ENCODE measurements at places on chromosomes 6 and 20.

DNA sequence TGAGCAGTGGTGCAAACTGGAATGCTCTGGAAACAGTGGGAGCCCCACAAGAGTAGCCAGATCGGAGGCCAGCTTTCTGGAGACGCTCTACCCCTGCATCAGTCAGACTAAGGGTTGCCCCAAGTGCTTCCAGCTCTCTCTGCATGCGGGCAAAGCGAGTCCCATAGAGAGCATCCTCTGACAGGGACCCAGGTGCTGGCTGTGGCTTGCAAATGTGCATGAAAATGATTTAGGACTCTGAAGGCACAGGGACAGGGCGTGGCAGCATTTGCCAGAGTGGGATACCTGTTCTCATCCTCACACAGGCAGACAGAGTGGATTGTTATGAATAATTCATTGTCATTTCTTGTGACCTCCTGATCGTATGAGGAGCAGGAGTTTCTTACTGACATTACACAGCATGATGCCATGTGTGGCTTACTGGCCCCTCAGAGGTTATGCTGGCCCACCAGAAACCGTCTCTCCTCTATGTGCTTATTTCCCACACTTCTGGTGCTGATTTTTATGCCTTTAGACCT lies 10.3 kb downstream of the RIN2 start:
- DNase-seq: no peak

DNA sequence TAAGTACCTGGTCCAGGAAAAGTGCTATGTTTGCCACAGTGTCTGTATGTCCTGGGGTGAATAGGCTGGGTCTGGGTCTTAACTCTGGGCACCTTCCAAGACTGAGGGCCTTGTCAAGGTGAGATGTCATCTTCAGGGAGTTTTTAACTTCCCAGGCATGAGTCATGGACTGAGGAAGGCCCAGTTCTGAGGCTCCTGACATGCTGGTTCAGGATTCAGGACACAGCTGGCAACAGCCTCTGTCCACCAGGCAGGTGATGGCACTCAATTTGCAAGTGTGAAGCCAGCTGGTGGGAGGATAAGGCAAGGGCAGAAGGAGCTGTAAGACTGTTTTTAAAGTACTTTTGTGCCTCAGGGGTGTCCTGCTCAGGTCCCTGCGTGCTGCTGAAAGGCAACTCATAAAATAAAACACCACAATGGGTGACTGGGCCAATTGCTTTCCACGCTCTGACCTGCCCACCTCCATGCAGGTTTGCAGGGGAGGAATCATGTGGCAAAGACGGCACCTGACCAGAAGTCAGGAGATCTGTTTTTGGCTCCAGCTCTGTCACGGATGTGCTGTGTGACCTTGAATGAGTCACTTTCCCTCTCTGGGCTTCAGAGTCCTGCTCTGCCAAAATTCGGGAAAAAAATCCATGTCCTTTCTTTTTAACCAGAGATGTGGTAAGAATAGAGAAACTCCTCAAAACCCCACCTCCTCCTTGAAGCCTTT lies 4.9 kb upstream of the PACSIN1 start:
- DNase-seq: no peak

DNA sequence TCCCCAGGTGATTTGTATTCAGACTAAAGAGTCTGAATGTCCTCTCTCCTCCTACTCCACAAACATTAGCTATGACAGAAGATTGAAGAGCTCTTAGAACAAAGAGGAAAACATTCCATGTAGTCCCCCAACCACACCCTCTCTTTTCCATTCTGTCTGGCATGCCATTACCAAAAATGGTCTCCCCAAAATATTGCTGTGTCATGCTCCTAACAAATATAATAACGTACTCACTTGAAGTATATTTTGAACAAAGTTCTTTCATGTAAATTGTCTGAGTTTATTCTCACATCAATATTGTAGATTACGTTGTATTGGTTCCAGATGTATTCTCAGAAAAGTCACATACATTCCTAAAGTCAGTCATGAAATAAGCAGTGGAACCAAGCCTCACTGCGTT lies 467.3 kb upstream of the IRAK1BP1 start:
- DNase-seq: no peak

DNA sequence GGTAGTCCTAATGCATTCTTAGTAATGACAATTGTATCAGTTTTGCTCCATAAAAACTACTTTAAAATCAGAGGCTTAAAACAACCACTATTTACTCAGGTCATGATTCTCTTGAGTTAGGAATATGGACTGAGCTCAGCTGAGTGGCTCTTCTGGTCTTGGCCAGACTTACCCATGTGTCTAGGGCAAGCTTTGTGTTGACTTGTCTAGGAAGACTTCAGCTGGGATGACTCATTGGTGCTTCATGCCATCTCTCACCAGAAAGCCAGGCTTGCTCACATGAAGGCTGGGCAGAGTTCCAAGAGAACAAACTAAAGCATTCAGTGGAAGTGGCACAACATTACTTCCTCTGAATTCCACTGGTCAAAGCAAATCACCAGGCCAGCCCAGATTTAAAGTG lies 155.3 kb downstream of the DHX35 start:
- DNase-seq: no peak

DNA sequence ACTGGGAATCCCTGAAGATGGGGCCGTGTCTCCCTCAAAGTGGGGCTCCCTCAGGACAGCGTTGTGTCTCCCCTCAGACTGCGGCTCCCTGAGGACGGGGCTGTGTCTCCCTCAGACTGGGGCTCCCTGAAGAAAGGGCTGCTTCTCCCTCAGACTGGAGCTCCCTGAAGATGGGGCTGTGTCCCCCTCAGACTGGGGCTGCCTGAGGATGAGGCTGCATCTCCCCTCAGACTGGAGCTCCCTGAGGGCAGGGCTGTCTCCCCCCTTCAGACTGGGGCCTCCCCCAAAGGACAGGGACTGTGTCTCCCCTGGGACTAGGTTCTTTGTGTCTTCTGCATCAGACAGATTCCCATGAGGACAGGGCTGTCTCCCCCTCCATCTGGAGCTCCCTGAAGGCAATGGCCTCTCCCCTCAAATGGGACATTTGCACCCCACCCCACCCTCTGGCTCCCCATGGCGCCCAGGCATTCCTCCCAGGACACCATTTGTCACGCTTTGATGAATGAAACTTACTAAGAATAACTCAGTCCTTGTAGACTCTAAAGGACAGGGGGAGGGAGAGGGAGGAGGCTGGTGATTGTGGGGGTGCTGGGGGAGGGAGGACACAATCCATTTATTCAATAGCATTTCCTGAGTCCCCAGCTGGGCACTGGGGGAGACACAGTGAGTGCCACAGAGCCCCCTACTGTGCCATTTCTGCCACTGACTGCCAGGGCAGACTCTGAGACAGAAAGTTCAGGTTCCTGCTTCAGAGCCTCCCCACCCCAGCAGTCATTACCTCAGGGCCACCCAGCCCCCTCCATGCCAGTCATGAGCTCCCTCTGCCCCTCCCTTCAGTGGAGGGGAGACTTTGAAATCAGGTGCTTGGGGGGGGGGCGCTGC lies 122.4 kb downstream of the MRPL14 start:
- DNase-seq: no peak

DNA sequence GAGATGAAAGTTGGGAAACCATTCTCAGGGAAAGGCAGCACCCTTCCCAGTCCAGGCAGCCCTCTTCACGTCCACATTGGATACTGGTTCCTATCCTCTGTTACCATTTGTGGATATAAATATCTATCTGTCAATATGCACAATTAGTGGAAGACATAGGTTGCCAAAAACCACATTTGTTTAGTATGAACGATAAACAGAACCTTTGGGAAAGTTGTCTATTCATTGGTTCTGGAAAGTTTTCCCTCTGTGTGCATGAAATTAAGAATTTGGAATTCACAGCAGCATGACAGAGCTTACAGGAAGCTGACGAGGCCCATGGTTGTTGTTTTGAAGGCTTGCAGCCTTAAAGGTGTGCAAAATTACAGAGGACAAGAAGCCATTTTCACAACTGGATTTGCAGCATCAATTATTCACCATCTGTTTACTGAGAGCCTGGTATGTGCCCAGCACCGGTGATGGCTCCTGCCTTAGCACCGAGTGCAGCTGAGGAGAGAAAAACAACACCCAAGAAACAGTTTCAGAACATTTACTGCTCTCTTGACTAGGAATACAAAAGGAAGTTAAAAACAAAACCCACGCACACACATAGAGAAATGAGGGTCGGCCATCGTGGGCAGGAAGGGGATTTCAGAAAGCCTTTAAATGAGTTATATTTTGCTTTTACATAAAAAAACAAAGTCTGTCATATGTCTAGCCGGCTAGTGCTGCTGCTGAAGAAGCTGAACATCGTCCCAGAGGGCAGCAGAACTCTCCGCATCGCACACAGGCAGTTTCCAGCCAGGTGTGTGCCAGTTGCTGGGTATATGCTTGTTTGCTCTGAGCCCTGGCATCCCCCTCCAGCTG lies 319.6 kb downstream of the FARS2 start:
- DNase-seq: no peak

GRCh38 chr20:37526839-37527637 lies 638 bp downstream of the BLCAP start:
- no peak for DNase-seq

DNA sequence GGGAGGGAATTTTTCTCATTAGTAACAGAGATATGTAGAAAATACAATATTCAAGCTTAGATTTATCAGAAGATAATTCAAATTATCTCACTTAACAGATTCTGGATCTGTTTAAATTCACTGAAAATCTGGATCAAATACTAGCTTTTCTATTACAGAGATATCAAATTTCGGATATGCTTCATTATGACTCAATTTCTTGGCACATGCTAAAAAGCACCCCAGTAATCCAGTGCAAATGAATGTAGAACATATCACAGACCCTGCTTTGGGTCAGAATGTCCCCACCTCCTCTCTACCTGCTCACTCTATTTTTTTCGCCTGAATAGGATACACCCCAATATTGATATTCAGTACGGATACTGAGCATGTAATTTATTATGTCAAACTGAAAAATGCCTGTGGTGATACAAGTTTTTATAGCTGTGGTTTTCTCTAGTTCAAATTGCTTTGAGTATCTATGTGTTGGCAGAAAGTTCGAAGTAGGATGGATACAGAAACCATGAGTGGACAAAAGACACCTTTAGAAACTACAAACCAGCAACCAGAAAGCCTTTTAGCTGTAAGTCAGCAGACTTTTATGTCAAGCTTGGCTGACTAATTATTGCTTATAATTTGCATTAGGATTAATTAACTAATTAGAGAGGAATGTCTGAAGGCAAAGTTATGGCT lies 290.0 kb downstream of the TFAP2B start:
- no peak for DNase-seq

GRCh38 chr6:19805129-19805481 lies 32.1 kb upstream of the ID4 start:
- no peak for DNase-seq

GRCh38 chr6:27176096-27176495 lies 71.4 kb upstream of the PRSS16 start:
- DNase-seq: no peak

GRCh38 chr20:5031206-5031557 lies 29.9 kb upstream of the SLC23A2 start:
- no peak for DNase-seq

DNA sequence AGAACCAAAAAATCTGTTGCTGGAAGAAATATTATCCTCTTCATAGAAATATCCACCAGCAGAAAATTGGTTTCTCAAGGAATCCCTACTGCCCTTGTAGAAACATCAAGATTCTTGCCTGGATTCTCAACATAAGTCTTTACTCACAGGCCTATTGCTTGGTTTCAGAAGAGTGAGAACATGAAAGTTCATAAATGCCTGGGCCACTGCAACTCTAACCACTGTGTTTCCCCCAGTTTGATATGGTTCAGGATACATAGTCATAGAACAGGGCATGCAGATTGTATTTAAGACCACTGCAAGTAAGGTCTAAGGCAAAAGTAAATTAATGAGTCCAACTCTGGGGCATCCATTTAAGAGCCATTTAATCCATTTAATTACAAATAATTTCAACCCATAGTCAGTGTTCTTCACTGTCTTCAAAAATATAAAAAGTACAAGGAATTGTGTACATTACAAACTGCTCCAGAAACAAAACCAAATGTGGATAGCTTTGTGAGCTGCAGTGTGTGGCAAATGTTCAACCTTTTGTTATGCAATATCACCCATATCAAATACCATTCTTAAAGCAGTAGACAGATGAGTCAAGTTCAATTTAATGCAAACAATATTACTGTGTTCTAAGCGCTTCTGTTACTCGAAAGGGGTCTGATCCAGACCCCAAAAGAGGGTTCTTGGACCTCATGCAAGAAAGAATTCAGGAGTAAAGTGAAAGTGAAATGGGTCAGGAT lies 83.3 kb downstream of the OPRM1 start:
- no peak for DNase-seq

DNA sequence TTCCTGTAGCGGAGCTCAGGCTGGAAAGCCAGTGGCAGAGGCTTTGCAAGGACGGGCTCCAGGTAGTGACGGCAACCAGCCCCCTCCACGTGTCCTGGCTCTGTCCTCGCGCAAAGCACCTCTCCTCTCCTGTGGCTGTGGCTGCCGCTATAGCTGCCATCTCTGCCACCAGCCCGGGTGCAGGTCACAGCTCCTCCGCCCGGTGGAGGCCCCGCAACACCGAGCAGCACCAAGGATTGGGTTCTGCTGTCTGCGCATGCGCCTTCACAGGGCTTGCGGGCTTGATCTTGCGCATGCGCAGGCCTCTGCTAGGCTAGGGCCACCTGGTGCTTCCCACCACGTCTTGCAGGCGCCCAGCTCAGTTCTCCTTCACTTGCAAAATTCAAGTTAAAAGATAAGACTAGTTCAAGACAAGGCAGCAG lies 625.4 kb downstream of the QKI start:
- no peak for DNase-seq

GRCh38 chr6:94041945-94042709 lies 622.8 kb upstream of the EPHA7 start:
- DNase-seq: no peak

DNA sequence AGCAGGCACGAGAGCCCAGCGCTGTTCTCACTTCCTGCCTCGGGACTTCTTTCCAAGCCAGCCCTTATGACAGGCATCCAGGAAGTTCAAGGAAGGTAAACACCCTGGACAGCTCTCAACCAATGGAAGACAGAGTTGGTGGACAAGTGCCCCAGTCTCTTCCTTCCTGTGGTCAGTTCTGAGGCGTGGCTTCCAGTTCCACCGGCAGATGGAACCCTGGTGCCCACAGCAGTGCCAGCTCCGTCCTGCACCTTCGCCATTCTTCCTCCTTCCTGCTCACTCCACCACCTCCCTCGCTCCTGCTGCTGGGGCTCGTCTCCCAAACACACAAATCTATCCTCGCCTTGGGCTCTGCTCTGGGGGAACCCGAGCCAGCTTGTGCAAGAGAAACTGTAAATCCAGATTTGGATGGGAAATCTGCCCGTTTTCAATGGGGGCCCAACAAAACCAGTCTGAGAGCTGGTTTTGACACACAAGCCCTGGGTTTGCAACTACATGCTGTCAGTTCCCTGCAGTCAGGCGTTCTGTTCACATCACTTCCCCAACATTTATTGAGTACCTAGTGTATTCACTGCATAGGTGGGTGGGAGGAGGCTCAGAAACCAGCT lies 162.7 kb downstream of the GRM4 start:
- DNase-seq: no peak

GRCh38 chr20:44979090-44979621 lies 12.8 kb downstream of the STK4 start:
- peak; percentile 84 for DNase-seq

GRCh38 chr6:5729080-5729434 lies 277.7 kb downstream of the NRN1 start:
- no peak for DNase-seq

- DNase-seq: no peak
Measured at GRCh38 chr6:108673153-108673552, 112.4 kb downstream of the FOXO3 start.

GRCh38 chr20:64189530-64189966 lies 25.3 kb downstream of the MYT1 start:
- DNase-seq: no peak

Measured in GM12864 (cell line).